ENCODE measurements at places on chromosomes 3 and 15.
A peak's percentile ranks its signal among the peaks of the same experiment; 100 is the strongest.

- DNase-seq: no peak
Observed at GRCh38 chr3:46321461-46322104, 32.3 kb upstream of the CCR2 start.

DNA sequence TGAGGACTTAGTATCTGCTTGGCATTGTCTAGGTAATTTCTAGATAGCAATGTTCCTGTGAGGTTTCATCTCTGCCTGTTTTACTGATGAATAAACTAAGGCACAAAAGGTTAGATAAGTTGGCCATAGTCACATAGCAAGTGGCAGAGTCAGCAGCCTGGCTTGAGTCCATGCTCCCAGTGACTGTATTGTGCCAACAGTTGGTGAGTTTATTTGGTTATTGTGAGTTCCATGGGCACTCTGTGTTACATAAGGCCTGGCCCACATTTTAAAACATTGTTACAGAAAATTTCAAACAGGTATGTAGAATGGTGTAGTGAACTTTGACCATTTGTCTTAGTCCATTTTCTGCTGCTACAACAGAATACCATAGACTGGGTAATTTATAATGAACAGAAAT, 15.2 kb downstream of the MCM2 start:
- no peak for DNase-seq

DNA sequence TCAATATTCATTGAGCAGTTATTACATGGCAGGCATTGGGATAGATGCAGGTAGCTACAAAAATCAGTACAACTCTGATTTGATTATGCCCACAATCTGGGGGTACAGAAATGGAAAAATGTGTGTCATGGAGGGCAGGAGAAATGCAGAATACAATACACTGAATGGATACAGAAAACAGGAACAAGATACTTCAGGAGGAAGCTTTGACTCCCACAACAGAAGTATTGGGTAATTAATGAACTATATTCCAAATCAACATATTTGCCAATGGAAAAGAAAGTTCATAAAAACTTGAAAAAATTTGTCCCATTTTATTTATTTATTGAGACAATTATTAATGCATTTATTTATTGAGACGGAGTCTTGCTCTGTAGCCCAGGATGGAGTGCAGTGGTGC, 207.0 kb downstream of the SUCLG2 start:
- DNase-seq: no peak

DNA sequence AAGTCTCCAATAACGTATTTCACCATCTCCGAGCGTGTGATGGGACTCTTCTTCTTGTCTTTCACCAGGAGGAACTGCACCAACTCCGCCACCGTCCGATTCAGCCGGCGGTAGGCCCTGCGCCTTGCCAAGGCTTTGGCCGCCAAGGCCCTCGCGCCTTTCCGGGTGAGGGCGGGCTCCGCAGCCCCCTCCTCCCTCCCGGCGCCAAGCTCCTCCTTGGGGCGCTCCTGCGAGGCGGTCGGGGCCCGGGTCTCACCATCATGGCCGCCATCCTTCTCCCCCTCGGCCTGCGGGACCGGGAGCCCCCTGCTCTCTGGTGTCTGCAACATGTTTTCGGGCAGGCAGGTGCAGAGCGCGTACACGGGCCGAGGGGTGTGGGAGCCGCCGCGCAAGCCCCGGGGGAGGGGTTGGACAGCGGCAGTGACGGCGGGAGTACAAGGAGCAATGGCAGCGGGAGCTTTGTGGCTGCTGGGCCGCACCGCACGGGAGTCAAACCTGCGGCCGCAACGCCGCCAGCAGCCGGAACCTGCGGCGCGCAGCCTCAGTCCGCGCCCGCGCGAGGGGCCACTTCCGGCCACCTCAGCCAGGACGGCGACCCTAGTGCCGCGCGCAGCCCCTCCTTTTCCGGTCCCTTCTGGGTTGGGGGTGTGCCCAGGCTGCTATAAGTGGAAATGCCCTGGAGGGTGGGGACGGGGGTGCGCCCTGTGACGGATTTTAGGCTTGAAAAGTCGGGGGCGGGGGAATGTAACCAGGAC, at the start of gene MAGEF1:
Gene MAGEF1, minus strand, starts transcription at position 572 of the 755 bp plus-strand sequence. Its CDS starts 243 bp downstream, at position 329.
- DNase-seq: peak; percentile 70

- no peak for DNase-seq
Observed at GRCh38 chr3:9703736-9704346, at the start of gene CPNE9. Gene CPNE9 (plus strand): TSS chr3:9703833. CDS start chr3:9703997, 164 bp downstream.

DNA sequence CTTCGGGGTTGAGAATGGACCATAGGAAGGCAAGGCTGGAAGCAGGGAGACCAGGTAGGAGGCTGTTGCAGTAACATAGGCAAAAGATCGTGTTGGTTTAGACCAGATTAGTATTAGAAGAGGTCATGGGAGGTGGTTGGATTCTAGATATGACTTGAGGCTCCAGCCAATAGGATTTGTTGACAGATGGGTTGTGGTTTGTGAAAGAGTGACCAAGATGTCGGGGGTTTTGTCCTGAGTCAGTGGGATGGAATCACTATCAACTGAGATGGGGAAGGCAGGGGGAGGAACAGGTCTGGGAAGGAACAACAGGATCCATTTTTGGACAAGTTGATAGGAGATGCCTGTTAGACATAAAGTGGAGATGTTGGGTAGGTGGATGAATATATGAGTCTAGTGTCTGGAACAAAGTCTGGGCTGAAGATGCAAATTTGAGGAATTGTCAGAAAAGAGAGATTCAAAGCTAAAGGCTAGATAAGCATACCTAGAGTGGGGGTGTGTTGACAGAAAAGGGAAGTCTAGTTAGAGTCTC, 95.5 kb upstream of the NPHP3 start:
- no peak for DNase-seq

GRCh38 chr15:60022379-60022741, 18.2 kb downstream of the FOXB1 start:
- DNase-seq: no peak

- no peak for DNase-seq
Observed at GRCh38 chr3:127072221-127072771, 89.4 kb downstream of the PLXNA1 start.

- no peak for DNase-seq
Observed at GRCh38 chr3:138862531-138862923, 27.8 kb upstream of the PIK3CB start.

DNA sequence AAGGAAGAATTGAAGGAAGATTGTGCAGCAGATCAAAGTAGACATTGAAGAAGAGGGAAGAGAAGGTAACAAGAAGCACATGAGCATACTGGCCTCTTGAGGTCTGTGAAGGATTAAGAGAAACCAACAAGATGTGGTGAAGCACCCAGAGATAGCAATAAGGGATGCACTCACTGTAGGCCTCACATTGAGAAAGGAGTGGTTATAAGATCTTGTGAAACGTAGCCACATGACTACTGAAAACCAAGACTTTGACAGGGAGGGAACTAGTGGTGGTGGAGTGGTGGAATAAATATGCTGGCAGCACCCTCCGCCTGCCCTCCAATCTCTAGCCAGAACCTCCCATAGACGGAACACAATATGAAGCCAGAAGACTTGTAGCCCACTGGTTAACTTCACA, 651.2 kb downstream of the DIPK2A start:
- no peak for DNase-seq

DNA sequence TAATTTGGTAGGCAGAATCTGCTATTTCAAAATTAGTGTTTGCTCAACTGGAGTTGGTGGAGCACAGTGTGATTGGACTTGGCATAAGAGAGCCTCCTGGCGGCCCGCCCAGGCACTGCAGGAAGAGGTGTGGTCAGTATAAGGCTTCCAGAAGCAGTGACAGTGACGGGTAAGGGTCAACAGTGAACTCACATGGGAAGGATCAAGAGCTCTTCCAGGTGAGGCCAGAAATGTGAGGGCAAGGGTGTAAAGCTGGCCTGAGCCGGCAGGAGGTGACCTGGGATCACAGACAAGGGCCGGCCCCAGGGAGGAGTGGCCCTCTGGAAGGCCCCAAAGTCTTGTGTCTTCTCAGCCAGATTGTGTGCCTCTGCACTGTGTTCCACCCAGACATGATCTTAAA, 93.2 kb upstream of the RNF7 start:
- DNase-seq: peak; percentile 67

- DNase-seq: no peak
Observed at GRCh38 chr3:190266913-190267290, 55.3 kb downstream of the CLDN1 start.
